ENCODE measurements at places on chromosomes 16 and 17.

DNA sequence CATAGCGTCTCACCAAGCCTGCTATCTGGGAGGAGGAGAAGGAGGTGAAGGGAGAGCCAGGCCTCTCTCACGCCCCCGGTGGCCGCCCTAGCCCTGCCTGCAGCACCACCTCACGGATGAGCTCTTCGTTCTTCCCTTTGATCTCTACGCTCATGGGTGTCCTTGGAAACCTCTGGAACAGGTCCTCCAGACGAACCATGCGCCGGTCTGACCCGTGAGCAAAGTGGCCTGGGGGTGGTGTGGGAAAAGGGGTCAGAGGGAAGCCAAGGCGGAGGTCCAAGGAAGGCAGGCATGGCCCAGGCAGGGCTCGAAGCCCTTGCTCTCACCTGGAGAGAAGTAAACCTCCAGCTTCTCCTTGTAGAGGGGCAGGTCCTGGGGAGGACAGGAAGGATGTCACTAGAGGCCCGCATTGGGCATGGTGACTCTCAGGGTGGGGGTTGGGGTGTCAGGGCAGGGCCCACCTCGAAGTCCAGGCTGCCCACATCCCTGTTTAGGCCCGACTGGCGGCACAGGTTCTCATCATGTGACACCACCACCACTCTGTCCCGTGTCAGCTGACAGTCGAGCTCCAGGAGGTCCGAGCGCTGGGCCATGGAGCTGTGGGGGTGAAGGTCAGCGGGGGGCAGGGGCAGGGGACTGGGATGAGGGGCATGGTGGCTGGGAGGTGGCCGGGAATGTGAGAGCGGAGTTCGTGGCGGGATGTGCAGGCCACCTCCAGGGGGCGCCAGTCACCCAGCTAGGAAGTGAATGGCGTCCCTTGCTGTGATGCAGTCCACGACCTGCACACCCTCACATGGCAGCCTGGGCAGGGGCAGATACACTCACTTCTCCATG is 923 bp downstream of the GDPD3 start:
- DNase-seq, result peak; percentile 37

DNA sequence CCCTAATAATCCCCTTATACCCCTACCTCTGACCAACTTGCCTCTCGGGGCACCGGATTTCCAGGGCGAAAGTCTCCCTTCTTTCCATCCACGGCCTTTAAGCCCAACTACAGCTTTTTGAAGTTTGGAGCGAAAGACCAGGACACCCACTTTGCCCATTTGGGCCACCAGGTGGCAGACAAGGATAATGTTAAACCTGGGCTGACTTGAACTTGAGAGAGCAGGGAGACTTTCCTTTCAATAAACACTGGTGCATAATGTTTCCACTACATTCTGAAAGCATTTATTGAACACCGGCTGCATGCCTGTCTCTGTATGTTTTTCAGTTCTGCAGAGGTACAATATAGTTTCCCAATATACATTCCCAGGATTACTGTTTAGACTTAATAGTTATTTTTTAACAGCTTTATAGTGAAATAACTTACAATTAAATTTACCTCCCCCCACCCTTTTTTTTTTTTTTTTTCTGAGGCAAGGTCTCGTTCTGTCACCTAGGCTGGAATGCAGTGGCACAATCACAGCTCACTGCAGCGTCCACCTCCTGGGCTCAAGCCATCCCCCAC is 6.9 kb upstream of the CES3 start:
- DNase-seq, result peak; percentile 63

GRCh38 chr16:55711959-55712876 is 56.4 kb downstream of the SLC6A2 start:
- peak; percentile 25 for DNase-seq

- no peak for DNase-seq
Observed at GRCh38 chr17:47218896-47219430, 9.8 kb downstream of the MYL4 start.

DNA sequence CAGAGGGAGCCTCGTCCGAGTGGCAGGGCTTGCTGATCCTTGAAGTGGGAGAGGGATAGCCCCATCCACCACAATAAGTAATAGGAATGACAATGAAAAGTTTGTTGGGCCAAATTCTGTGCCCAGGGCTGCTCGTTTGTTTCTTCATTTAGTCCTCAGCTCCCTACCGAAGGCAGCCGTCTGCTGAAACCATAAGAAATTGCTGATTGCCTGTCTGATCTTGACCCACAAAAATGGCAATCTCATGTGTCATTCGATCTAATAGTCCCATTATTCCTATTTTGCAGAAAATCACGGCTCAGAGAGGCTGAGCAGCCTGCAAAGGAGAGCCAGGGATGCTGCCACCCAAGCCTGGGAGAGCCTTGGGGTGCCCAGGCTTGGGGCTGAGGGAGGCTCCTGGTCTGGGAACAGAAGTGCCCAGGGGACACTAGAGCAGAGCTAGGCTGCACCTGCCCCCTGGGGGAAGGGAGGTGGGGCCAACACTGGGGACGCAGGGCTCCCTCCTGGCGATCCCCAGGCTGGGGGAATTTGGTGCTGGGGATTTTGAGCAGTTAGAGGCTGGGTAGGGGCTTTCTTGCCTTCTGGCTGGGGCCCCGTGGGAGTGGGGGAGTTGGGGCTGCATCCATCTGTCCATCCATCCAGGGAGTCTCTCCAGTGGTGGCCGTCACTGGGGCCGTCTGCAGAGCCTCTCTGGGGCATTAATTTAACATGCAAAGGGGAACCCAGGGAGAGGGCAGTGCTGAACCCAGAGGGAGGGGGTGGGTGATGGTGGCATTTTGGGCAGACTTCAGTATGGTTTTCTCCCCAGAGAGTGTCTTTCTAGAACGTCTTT is 53.5 kb downstream of the SOCS1 start:
- no peak for DNase-seq

DNA sequence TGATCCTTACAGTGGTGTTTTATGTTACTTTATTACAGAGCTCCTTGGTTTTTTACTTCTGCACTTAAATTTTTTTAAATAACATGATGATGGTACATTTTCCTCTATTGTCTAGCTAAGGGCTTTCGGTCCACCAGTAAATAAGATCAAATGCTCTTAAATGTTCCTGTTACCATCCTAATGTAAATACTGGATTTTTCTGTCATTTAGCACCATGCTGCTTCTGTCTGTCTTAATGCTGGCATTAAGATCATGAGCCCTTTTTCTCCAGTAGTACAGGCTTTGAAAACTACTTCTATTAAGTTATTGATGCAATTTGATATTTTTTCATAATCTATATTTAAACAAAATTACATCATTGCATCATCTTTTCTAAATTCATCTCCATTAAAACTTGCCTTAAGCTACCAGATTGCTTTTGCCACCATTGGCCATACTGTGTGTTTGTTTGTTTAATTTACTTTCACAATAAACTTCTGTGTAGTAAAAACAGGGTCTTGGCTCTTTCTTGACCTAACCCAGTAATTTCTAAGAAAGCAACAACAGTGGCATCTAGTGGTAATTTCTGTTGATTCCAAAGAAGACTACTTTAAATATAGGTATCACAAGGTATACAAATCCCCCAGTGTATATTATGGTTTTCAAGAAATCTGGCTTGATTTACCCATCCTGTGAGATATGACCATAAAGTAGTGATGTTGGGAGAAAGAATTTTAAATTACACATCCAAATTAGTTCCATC is 9.0 kb upstream of the PHAF1 start:
- no peak for DNase-seq

DNA sequence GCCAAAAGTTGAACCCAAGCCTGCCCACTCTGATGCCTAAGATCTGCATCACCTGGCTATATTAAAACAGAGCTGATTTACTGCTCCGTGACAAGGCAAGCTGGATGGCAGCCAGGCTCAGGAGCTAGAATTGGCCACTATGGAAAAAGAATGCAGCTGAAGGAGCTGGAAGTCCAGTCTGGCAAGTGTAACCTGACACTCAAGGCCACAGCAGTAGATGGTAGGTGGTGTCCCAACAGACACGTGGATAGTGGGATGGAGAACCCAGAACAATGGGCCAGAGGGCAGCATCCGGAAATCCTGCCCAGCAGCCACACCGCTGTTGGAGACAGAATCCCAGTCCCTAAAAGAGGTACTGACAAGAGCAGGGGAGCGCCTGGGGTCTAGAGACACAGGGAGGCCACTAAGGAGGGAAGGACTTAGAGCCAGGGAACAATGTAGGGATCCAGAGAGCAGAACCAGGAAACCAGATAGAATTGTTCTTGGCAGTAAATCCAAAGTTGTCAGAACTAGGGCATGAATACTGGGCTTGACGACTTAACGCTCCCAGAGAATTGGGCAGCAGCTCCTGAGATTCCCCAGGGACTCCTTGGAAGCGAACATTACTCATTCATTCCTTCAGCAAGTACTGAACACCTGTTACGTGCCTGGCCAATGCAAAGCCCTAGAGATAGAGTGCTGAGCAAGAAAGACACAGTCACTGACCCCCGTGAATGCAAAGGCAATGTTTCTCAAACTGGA is 85.7 kb downstream of the CDYL2 start:
- no peak for DNase-seq

- DNase-seq, result no peak
Observed at GRCh38 chr16:86727131-86727530, 148.8 kb downstream of the FOXL1 start.
